Trophoblast cell (in vitro differentiated cells and primary cell): ENCODE measurements at places on chromosomes 4 and X.

DNA sequence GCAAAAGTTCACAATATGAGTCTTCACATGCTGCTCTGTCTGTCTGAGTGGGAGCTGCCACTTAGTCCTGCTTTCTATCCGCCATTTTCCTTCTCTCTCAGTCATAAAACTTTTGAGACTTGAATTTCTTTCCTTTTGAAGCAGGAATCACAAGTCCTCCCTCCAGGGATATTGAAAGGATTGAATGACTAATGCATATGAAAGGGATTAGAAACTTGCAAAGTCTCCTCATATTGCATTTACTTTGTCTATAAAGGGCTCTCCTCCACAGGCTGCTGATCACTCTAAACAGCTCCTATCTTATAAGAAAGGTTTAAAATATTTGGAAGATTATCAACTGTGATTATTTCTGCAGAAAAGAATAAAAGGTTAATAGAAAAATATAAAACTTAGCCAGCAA is 879.1 kb downstream of the ARAP2 start:
- DNase-seq, result no peak

DNA sequence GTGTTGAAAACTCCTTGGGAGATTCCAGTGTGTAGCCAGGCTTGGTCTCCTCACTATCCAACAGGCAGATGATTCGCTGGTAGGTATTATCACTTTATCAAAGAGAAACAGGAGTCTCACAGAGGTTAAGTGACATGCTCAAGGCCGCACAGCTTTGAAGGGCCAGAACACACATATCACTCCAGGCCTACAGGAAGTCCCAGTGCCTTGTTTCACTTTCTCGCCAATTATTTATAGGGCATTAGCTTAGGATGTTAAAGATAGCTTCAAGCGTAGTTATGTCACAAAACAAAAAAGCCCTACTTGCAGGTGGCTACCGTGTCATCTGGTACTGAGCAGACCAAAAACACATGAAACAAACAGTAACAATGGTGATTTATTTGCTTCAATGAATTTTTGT is 13.2 kb downstream of the ATP8A1 start:
- no peak for DNase-seq

DNA sequence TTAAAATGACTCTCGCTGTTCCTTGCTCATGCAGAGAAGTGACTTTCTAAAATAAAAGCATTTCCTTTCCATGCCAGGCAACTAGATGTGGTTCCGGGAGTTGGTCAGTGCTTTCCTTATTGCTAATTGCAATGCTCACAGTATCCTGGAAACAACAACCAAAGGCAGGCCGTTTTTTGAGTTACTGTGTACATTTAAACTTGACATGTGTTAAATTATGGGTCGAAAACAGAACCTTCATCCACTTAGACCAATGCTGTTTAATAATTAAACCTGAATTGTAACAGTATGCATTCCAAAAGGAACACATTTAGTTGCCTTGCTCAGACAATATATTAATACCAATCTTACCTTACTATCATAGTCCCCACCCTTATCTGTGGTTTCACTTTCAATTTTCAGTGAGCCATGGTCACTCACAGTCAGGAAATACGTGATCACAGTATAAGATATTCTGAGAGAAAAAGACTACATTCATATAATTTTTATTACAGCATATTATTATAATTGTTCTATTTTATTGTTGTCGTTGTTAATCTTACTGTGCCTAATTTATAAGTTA is 102.6 kb downstream of the HS6ST2 start:
- no peak for DNase-seq

DNA sequence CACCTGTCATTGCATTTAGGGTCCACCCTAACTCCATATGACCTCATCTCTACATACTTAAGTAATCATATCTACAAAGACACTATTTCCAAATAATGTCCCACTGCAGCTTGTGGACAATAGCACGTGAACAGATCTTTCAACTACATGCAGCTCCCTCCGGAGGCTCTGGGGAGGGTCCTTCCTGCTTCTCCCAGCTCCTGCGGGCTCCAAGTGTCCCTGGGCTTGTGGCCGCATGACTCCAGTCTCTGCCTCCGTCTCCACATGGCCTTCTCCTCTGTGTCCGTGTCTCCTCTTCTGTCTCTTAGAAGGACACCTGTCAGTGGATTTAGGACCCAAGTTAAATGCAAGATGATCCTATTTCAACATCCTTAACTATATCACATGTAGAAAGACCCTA is 52.7 kb downstream of the ASMT start:
- DNase-seq, result no peak

DNA sequence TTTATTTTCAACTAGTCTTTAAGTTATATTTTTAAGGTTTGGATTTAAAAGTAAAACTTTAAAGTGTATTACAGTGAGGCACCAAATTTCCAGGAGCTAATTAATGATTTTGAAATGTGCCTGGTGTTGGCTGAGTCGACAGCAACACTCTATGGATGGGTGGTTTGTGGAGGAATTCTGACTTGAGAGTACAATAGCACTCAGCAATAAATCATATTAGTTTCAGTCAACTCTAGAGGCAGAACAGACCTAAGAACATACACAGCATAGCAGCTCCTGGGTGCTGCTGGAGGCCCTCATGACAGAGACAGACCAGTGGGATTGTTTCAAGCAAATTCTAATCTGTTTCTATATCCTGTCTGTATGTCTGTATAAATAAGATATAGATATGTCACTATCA is 673.4 kb downstream of the TRIML1 start:
- no peak for DNase-seq

DNA sequence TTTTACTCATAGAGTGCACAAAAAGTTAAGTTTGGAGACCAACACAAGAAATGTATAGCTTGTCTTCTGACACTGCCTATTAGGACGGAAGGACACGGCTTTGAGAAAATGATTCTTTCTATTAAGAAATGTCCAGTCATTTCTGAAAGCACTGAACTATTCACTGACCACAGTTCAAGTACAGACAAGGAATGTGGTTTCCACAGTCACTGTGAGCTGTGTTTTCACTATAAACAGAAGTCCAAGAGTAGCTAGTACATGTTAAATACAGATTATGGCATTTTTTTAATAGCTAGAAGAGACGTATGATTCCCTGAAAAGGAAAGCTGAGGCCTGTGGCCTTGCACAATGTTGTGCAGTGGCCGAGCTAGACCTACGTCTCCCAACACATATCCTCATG is 115.1 kb upstream of the GPM6A start:
- DNase-seq, result no peak

GRCh38 chr4:23818097-23818885 is 71.6 kb downstream of the PPARGC1A start:
- no peak for DNase-seq

DNA sequence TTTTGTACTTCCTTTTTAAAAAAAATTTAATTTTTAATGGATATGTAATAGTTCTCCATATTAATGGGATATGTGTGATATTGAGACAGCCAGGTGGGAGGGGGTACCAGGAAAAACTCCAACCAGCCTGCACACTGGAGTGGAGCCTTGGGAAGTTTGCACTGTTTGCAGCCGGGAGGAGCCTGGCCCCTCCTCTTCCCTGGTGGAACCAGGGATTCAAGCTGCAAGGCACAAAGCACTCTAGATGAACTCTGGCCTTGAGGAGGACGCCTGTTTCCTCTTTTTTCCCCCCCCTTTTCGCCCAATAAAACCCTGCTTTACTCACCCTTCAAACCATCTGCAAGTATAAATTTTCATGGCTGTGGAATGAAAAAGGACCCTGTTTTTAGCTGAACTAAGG is 48.2 kb upstream of the GC start:
- no peak for DNase-seq

- no peak for DNase-seq
These were observed 20.5 kb upstream of the TRIM61 start for GRCh38 chr4:164997941-164998340.

DNA sequence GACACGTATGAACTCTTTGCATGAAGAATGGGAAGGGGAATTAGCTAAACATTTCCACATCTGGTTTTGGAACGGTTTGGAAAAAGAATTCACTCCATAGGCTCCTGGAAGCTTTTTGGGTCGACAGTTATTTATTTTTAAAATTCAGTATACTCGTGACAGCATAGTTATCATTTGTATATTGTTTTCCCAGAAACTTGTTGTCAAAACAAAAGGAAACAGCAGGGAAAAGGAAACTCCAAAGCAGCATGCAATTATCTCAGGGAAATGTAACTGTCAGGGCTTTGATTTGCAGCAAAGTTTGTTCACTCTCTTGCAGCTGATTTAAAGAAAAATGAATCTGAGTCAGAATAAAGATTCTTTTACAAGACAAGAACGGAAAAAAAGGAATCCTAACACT is 86.5 kb downstream of the PLAC1 start:
- no peak for DNase-seq

DNA sequence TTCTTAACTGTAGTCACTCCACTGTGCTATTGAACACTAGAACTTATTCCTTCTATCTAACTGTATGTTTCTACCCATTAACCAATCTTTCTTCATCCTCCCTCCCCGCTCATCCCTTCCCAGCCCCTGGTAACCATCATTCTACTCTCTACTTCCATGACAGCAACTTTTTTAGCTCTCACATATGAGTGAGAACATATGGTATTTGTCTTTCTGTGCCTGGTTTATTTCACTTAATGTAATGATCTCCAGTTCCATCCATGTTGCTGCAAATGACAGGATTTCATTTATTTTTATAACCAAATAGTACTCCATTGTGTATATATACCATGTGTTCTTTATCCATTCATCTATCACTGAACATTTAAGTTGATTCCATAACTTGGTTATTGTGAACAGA is 186.5 kb downstream of the GABRB1 start:
- no peak for DNase-seq

- DNase-seq, result peak; percentile 90
These were observed at the start of gene POLA1 for GRCh38 chrX:24693453-24694202. Gene POLA1, plus strand, starts transcription at chrX:24693918. Its CDS starts 44 bp downstream, at chrX:24693962.
